ENCODE measurements at places on chromosomes 2 and 18.
A peak's percentile ranks its signal among the peaks of the same experiment; 100 is the strongest.

GRCh38 chr2:240463274-240463865, 27.9 kb downstream of the GPC1 start:
- no peaks in the 10 kb centered on the region for H3K27me3 ChIP-seq
- H3K4me3 ChIP-seq: no peak overlapping the region
- peak; percentile 9 for DNase-seq
- H3K27ac ChIP-seq: no peak overlapping the region
- H3K36me3 ChIP-seq: no peaks in the 10 kb centered on the region
- no peaks in the 10 kb centered on the region for H3K4me1 ChIP-seq

DNA sequence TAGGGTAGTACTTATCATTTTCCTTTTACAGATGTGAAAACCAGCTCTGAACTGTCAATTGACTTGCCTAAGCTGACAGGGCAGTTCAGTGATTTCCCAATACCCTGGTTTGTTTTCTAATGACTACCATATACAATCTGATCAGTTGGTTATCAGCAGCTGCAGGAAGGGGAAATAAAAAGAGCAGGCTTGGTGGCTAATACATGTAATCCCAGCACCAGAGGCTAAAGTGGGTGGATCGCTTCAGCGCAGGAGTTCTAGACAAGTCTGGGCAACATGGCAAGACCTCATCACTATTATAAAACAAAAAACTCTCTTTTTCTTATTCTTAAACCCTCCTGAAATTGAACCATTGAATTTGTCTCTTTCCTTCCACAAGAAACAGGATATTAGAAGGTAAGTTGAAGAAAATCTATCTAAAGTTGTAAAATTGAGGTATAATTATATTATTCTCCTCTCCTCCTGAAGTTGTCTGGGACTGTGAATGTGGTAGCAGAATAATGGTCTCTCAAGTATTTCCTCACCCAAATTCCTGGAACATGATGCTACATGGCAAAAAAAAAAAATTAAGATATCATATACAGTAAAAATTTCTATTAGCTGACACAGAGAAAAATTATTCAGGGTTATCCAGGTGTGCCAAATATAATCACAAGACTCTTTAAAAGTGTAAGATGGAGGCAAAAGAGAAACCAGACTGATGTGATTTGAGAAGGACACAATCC, 1441.6 kb downstream of the SUCLG1 start:
- DNase-seq: no peak
- H3K27me3 ChIP-seq: no peaks in the 10 kb centered on the region
- no peaks in the 10 kb centered on the region for H3K36me3 ChIP-seq
- H3K4me1 ChIP-seq: no peaks in the 10 kb centered on the region
- no peak overlapping the region for H3K4me3 ChIP-seq

GRCh38 chr18:44759925-44760342, 79.2 kb downstream of the SETBP1 start:
- DNase-seq: no peak
- H3K4me1 ChIP-seq: peaks cover 28% of the 10 kb centered on the region
- no peak overlapping the region for H3K4me3 ChIP-seq
- H3K27me3 ChIP-seq: no peaks in the 10 kb centered on the region
- no peaks in the 10 kb centered on the region for H3K36me3 ChIP-seq

GRCh38 chr2:42421157-42421485, 60.1 kb upstream of the COX7A2L start:
- H3K4me1 ChIP-seq: no peaks in the 10 kb centered on the region
- H3K27me3 ChIP-seq: no peaks in the 10 kb centered on the region
- no peak overlapping the region for H3K27ac ChIP-seq
- H3K4me3 ChIP-seq: no peak overlapping the region
- DNase-seq: no peak
- no peaks in the 10 kb centered on the region for H3K36me3 ChIP-seq
